ENCODE measurements at places on chromosomes 11 and 22. TPM values are rescaled to one million over a fixed set of nuclear protein-coding genes. Genes with fewer than 3 reads are reported as not detected.

The SCGB1D2 gene
- total RNA-seq = not detected

The CRYBB3 gene
- total RNA-seq = not detected

The MYRF gene
- total RNA-seq = 3.5 TPM

The CASP5 gene
- total RNA-seq = not detected

The PGR gene
- not detected for total RNA-seq

The AIFM3 gene
- 0.79 TPM for total RNA-seq

The MMP10 gene
- total RNA-seq = not detected

GRCh38 chr11:85665733-85666132 is 804 bp upstream of the CREBZF start:
- H3K4me1 ChIP-seq = peaks cover 38% of the 10 kb centered on the region
- peaks cover 19% of the 10 kb centered on the region for H3K36me3 ChIP-seq
- DNase-seq = no peak
- H3K27ac ChIP-seq = no peak overlapping the region
- H3K27me3 ChIP-seq = no peaks in the 10 kb centered on the region

- H3K27ac ChIP-seq = no peak overlapping the region
- H3K27me3 ChIP-seq = no peaks in the 10 kb centered on the region
- no peak for DNase-seq
- H3K36me3 ChIP-seq = peaks cover 16% of the 10 kb centered on the region
These were observed 16.8 kb downstream of the EXT2 start for GRCh38 chr11:44112091-44112821.

- peaks cover 27% of the 10 kb centered on the region for H3K27me3 ChIP-seq
- H3K4me3 ChIP-seq = no peak overlapping the region
- peaks cover 17% of the 10 kb centered on the region for H3K4me1 ChIP-seq
- no peak overlapping the region for H3K27ac ChIP-seq
These were observed 36.4 kb downstream of the NRXN2 start for GRCh38 chr11:64686466-64687170.

- H3K27me3 ChIP-seq = no peaks in the 10 kb centered on the region
- H3K36me3 ChIP-seq = no peaks in the 10 kb centered on the region
- H3K27ac ChIP-seq = no peak overlapping the region
- H3K4me1 ChIP-seq = no peaks in the 10 kb centered on the region
- DNase-seq = no peak
These were observed 734.5 kb downstream of the METTL15 start for GRCh38 chr11:28842716-28843115.

- H3K4me3 ChIP-seq = no peak overlapping the region
- H3K36me3 ChIP-seq = no peaks in the 10 kb centered on the region
- no peak for DNase-seq
These were observed 41.7 kb downstream of the RIBC2 start for GRCh38 chr22:45455212-45455611.

DNA sequence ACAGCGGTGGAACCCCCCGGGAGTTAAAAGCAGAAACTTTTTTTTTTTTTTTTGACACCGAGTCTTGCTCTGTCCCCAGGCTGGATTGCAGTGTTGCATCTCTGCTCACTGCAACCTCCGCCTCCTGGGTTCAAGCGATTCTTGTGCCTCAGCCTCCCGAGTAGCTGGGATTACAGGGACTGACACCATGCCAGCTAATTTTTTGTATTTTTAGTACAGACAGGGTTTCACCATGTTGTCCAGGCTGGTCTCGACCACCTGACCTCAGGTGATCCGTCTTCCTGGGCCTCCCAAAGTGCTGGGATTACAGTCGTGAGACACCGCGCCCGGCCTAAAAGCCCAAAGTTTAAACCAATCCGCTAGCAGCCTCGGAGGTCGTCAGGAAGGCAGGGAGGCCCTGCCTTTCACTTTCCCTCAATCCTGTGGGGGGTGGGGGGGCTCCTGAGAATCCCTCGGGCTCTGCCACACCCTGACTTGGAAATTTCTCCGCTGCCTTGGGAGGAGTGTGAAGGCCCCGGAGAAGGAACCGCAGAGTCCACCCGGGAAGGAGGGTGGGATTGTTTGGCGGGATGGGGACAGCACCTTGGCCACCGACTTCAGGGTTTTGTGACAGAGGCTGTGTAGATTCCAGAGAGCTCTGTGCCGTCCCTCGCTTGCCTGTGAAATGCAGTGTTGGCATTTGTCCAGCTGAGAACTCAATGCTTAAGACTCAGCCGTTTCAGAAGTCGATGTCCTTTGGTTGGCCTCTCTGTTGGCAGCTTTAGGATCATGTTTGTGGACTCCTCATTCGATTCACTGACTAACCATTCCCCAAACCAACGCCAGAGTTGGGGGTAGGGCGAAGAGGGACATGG is 1.0 kb downstream of the ARHGAP8 start:
- H3K27me3 ChIP-seq = peaks cover 72% of the 10 kb centered on the region
- H3K4me1 ChIP-seq = no peaks in the 10 kb centered on the region
- H3K36me3 ChIP-seq = no peaks in the 10 kb centered on the region
- no peak for DNase-seq

GRCh38 chr11:15144347-15144746 is 29.6 kb downstream of the INSC start:
- no peak overlapping the region for H3K4me3 ChIP-seq
- peaks cover 1% of the 10 kb centered on the region for H3K36me3 ChIP-seq
- H3K27ac ChIP-seq = no peak overlapping the region
- no peaks in the 10 kb centered on the region for H3K27me3 ChIP-seq
- no peak for DNase-seq

DNA sequence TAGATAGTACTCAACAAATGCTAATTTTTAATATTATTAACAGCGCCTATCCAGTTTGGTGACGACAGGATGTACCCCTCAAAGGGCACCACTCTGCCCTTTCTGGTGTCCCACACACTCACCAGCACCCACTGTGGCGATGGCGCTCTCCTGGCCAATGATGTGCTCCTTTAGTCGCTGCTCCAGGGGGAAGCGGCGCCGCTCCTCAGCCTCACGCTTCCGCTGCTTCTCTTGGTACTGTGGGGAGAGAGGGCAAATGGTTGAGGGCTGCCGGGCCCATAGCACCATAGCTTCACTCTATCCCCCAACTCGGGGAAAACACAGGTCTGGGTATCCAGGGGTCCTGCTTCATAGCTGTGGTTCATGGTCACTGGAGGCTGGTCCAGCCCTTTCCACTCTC is 73.0 kb upstream of the PHOX2A start:
- H3K4me1 ChIP-seq = peaks cover 6% of the 10 kb centered on the region
- no peak overlapping the region for H3K27ac ChIP-seq
- no peaks in the 10 kb centered on the region for H3K27me3 ChIP-seq

DNA sequence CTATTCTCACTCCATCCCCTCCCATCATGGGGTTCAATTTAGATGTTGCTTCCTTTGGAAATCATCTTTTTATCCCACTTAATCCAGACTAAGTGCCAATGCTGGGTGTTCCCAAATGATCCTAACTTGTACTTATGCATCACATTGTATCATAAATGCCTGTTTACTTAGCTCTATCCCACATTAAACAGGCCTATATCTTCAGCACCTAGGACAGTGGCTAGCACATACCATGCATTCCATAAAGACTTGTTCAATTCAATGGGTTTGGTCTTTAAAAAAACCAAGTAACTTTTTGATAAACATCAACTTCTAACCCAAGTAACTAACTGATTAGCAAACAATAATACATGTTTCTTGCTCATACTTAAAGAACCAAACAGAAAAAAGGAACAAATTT is 40.6 kb downstream of the RSF1 start:
- H3K27ac ChIP-seq = no peak overlapping the region
- no peak overlapping the region for H3K4me3 ChIP-seq
- no peak for DNase-seq

DNA sequence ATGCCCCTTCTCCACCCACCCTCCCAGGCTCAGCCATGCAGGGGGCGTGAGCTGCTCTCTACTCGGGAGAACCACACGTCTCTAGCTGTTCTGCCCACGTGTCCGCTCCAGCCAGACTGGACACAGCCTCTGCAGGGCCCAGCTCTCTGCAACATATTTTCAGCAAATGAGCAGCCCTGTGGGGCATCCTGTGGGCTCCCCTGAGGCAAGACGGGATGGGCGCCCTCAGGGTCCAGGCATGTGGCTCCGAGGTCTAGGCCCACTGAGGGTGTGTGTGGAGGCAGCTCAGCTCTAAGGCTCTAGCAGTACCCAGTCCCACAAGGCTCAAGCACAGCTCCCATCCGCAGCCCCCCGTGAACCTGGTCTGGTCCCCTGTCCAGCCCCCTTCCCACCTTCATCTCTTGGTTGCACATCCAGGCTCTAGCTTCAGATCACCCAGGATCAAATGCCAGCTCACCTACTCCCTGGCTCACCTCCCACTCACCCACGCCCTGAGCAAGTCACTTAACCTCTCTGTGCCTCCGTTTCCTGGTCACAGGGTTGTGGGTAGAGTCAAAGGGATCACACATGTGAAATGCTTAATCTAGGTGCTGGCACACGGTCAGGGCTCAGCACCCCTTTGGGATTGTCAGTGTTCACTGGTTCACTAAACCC is 57.8 kb upstream of the TCF20 start:
- H3K36me3 ChIP-seq = peaks cover 3% of the 10 kb centered on the region
- no peak for DNase-seq
- H3K4me3 ChIP-seq = no peak overlapping the region
- no peaks in the 10 kb centered on the region for H3K27me3 ChIP-seq
- no peak overlapping the region for H3K27ac ChIP-seq

DNA sequence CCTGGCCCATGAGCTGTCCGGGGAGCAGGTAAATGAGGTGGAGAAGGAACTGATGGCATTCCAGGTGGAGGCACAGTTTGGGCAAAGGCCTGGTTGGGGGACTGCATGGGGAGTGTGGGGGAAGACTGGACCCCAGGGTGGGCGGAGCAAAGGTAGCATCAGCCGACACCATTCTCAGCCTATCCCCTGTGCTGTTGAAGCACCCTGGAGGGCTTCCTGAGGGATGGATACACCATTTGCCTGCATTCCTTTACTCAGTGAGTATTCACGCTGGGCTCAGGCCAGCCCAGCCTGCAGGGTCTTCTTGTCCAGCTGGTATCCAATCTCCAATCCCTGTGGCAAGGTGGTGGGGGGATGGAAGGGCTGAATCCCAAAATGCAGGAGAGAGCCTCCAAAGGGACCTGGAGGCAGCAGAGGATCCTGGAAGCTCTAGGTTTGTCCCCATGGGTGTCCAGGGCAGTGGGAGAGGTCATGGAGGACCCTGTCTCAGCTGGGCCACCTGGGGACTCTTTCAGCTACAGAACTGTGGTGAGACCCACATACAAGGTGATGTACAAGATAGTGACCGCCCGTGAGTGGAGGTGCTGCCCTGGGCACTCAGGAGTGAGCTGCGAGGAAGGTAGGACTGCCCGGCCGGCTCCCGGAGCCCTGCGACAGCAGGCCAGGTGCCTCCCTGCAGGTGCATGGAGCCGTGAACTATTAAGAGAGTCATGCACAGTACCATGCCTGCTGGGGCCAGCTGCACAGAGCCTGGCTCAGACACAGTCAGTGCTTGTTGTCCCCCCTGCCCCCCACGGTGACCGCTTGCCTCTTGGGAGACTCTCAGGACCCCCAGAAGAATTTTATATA is 9.5 kb downstream of the EMID1 start:
- no peak overlapping the region for H3K4me3 ChIP-seq
- H3K36me3 ChIP-seq = no peaks in the 10 kb centered on the region
- no peak overlapping the region for H3K27ac ChIP-seq
- no peaks in the 10 kb centered on the region for H3K27me3 ChIP-seq
- no peak for DNase-seq

- peak overlapping the region; percentile 28 for H3K4me3 ChIP-seq
- H3K27me3 ChIP-seq = peaks cover 5% of the 10 kb centered on the region
- peaks cover 33% of the 10 kb centered on the region for H3K4me1 ChIP-seq
- H3K36me3 ChIP-seq = no peaks in the 10 kb centered on the region
- no peak overlapping the region for H3K27ac ChIP-seq
- no peak for DNase-seq
These were observed 2.6 kb upstream of the LTBP3 start for GRCh38 chr11:65560555-65561418.

DNA sequence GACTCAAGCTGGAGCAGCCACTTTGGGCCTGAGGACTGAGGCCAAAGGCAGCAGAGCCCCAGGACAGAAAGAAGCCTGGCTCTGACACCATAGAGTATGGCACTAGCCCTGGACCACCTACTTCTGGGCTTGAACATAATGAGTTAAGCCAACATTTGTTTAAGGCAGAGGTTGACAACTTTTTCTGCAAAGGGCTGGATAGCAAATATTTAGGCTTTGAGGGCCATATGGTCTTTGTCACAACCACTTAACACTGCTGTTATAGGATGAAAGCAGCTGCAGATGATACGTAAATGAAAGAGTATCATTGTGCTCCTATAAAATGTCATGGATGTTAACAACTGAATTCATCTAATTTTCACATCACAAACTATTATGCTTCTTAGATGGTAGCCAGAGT is 16.6 kb downstream of the OSBP start:
- no peaks in the 10 kb centered on the region for H3K27me3 ChIP-seq
- peaks cover 8% of the 10 kb centered on the region for H3K36me3 ChIP-seq
- H3K4me1 ChIP-seq = no peaks in the 10 kb centered on the region
- H3K4me3 ChIP-seq = no peak overlapping the region

DNA sequence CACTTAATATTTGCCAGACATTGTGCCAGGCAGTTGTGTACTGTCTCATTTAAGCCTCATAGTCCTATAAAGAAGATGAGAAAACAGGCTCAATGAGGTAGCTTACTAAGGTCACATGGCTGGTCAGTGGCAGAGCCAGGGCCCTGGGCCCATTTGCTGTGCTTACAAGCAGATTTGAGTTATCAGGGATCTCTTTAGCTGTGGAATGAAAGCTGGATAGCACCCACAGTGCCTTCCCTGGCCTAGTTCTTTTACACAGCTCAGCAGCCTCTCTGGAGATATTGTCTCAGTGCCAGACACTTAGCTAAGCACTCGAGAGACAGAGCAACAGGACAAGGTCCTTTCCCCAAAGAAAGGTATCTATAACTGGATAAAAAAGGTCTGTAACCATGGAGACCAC is 6.1 kb downstream of the TMEM86A start:
- H3K27ac ChIP-seq = no peak overlapping the region
- peak overlapping the region; percentile 36 for H3K4me3 ChIP-seq
- H3K27me3 ChIP-seq = peaks cover 75% of the 10 kb centered on the region
- H3K36me3 ChIP-seq = no peaks in the 10 kb centered on the region
- no peak for DNase-seq

DNA sequence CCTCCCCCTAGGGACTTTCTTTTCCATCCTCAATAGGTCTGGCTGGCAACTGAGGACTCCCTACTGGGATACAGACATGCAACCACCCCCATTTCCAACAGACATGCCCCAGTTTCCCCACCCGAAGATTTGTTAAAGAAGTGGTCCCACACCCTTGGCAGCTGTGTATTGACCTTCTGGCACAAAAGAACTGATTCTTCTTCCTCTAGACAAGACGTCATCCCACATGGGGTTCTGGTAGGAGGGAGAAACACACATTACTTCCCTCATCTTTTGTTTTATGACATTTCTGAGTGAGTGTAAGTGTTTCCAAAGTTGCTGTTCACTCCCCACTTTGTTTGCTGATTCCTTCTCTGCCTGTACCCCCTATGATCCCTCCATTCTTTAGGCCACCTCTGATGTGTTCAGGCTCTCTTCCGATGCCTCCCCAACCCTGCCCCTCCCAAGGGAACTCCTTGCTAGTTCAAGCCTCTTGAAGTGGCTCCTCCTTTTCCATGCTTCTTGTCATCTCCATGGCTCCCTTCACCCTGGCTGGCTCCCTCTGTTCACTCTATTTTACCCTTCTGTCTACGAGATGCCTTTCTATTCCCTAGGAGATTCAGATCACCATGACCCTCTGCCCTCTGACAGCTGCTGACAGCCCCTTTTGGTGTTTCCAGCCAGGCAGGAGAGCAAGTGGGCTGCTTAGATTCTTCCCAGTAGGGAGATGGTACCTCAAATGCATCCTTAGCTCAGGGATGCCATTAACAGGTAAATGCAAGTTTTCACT is 4.3 kb downstream of the KIRREL3 start:
- peaks cover 24% of the 10 kb centered on the region for H3K4me1 ChIP-seq
- no peak overlapping the region for H3K27ac ChIP-seq
- peak overlapping the region; percentile 10 for H3K4me3 ChIP-seq
- DNase-seq = no peak

GRCh38 chr22:42418811-42419242 is 13.4 kb downstream of the NFAM1 start:
- peaks cover 2% of the 10 kb centered on the region for H3K27me3 ChIP-seq
- H3K36me3 ChIP-seq = no peaks in the 10 kb centered on the region
- peaks cover 18% of the 10 kb centered on the region for H3K4me1 ChIP-seq
- H3K27ac ChIP-seq = peak overlapping the region; percentile 91
